ENCODE measurements at places on chromosomes 11 and 22. TPM values are rescaled to one million over a fixed set of nuclear protein-coding genes. Genes with fewer than 3 reads are reported as not detected.

DNA sequence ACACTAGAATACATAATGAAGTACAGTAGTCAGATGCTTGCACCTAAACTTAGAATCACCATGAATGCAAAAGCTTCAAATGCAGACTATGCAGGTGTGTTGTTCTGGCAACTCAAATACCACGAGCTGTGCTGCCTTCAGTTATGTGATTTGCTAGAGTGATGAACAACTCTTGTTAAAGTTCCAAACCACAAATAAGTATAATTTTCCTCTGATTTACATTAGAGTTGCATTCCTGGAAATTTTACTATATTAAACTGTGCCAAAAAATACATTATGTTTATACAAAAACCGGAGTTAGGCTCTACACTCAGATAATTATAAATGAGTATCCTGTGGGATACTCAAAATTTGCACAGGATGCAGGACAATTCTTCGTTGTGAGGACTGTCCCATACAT lies 3.0 kb downstream of the TMEM218 start:
- DNase-seq: no peak

DNA sequence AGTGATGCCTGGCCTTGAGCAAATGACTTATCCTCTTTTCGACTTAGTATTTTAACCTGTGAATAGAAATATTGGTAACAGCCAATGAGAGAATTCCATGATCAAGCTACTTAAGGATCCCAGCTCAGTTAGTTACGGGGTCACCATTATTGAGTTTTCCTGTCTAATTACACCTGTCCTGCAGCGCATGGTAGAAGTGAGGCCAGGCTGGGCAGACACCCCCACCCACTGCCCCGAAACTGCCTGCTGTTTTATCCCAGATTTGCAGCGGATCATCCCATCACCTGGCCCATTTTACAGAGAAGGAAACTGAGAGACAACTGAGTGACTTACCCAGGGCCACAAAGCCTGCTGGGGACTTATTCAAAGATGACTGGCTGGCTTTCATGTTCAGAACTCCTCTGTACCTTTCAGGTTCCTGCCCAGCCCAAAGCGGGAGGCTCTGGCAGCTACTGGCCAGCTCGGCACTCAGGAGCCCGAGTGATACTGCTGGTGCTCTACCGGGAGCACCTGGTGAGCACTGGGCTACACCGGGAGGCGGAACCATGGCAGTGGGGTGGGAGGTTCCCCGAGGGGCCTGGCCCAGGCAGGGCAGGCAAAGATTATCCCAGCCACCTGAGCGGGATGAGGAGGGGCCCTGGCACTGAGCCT lies 1.4 kb downstream of the MUS81 start:
- no peak for DNase-seq

- DNase-seq: no peak
Observed at GRCh38 chr11:27297616-27298015, 65.4 kb downstream of the CCDC34 start.

GRCh38 chr11:27949951-27950738 lies 157.8 kb downstream of the KIF18A start:
- DNase-seq: no peak

DNA sequence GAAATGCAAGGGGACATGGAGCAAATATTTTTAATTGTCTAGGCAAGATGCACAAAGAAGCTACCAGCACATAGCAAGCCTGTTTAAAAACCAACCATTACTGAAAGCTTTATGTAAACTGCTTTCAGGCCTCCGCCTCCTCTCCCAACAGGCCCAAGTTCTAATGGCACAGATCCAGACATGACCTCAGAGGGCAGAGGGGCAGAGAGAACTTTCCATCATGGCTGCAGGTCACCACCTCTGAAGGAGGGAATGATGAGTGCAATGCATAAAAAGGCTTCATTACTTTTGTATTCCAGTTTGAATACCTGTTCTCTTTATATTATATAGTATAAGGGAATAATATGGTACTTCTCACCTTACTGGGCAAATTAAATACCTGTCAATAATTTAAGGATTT lies 15.2 kb downstream of the DDX17 start:
- peak; percentile 67 for DNase-seq

DNA sequence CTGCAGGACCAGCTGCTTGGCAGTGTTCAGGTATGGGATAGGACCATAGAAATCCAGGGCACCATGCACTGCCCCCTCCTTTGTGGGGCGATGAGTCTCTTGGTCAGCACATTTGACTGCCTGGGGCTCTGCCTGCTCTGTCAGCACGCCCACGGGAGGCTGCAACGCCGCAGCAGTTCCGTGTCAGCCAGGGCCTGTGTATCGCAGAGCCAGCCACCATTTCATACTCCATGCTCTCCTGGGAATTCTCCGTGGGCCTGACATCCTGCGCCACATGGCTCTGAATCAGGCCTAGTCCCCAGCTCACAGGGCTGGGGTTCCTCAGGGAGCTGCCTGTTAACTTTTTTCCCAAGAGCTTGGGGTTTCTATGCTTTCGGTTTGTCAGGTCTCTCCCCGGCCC lies 16.9 kb upstream of the RELT start:
- DNase-seq: peak; percentile 65

- DNase-seq: no peak
Observed at GRCh38 chr11:532986-533585, 2.3 kb downstream of the HRAS start.

DNA sequence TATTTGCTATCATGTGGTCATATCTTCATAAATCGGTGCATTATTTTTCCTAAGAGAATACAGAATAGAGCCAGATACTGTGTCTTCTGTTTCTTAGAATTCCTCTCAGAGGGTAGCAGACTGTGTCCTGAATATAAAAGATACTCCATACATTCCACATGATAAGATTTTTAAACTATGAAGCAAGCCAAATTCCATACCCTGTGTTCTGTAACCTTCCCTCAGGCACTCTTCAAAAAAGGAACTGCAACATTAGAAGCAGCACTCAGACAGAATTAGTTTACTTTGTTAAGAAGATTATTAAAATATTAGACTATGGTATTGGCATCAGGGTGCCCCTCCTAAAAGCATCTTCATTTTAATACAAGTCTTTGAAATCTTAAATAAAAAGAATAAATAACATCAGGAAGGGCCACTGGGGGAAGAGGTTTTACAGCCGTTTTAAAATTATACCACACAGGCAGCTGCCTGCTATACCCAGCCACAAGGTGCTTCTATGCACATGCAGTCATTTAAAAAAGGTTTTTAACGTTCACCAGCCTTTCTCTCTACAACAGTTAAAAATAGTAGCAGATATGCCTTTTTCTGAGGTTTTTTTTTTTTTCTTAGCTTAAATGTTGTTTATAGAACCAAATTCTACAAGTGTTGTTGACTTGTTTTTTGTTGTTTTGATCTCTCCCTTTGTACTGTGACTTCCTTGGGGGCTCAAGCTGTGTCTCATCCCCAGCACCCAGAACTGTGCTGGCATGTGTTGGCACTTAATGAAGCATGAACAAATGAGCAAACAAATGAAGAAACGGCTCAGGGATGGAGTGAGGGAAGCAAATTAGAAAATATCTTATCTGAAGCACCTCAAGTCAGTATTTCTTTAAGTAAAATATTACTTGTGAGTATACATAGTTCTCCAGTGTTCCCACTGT lies 54.7 kb upstream of the CCDC89 start:
- DNase-seq: no peak

DNA sequence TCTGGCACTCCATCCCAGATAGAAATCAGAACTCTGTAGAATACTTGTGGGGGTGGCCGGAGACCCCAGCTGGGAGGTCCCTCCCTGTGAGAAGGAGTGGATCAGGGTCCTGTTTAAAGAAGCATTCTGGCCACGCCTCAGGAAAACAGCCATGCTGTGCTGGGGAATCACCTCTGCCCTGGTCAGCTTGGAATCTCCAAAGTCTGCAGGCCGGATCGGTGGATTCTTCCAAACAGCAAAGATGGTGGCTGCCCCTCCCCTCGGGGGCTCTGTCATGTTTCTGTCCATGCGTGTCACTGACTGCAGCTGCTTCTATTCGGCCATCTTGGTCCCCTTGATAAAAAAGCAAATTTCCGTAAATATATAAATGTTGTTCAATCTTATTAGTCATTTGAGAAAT lies 365.9 kb downstream of the JRKL start:
- no peak for DNase-seq

DNA sequence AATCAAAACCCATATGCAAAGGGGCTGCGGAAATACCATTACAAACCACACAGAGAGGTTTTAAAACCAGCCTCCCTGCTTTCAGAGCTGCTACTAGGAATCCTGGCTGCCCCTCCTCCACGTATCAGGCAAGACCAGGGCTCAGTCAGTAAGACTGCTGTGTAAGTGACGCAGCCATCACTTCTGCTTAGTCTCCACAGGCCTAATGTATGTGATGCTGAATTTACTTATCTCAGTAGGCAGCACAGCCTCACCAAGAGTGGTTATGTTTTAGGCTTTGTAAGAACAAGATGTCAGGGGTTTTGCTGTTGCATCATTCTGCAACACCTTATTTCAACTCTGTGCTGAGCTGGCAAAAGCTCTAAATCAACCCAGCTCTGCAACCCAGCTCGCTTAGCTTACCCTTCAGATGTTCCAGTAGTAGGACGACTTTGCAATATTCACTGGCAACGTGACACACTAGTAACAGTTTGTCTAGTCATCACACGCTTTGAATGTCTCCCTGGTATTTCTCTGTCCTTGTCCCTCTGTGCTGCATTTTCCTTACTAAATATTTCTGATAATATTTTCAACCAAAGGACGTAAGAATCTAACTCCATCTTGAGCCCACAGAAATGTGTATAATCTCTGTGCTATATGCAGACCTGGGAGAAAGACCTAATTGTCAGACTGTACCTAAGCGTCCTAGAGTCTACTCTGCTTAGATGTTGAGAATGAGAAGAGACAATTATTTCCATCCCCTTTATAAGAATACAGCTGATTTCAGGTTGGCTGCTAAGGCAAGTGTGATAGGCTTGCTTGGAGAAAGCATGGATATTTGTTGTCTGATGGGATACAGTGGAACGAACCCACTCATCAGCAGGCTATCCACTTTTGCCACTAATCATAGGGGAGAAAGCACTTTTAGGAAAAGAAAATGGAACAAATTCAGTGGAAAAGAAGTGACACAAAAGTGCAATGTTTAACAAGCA lies 72.2 kb downstream of the LARGE2 start:
- no peak for DNase-seq

GRCh38 chr11:100329352-100329751 lies 357.7 kb upstream of the ARHGAP42 start:
- no peak for DNase-seq

- no peak for DNase-seq
Observed at GRCh38 chr22:46432164-46433068, 96.9 kb downstream of the TRMU start.

GRCh38 chr22:22196018-22196533 lies 48.5 kb upstream of the VPREB1 start:
- no peak for DNase-seq

GRCh38 chr11:40290171-40290631 lies 1169.3 kb downstream of the LRRC4C start:
- DNase-seq: no peak

GRCh38 chr11:95725196-95725595 lies 64.4 kb downstream of the FAM76B start:
- DNase-seq: no peak

DNA sequence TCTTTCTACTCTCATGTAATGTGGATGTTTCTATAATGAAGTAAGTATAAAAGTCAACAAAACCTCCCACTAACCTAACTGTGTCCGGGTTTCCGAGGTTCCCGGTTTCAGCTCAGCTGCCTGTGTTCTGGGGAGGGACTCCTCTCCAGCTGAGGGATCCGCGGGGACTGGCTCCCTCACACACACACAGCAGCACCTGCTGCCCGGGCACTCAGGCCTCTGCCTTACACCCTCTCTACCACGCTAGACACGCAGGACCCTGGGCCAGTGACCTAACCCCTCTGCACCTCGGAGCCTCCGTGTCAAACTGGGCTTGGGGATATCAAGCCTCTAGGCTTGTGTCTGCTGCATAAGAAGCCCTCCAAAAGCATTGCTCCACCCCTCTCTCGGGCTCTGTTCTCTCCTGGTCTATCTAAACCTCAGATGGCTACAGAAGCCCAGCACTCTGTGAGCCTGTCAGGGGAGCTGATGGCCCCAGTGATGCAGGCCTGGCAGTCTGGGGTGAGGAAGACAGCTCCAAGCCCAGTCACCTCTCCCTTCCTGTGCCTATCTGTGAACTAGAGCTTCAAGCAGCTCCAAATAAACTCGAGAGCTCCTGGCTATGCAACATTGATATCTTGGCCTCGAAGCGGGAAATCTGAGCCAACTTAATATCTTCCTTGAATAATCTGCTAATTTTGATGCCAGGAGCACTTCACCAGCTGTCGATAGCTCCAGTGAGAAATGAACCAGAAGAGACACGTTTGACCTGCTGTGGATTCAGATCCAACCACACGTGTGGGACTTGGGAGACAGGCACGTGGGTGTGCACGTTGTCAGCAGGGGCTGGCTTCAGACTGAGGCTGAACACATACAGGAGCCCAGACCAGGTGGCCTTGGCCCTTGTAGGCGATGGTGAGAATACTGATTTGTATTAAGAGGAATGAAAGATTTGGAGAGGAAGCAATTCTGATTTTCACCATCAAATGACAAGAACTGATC lies 232.7 kb upstream of the B3GAT1 start:
- DNase-seq: no peak

DNA sequence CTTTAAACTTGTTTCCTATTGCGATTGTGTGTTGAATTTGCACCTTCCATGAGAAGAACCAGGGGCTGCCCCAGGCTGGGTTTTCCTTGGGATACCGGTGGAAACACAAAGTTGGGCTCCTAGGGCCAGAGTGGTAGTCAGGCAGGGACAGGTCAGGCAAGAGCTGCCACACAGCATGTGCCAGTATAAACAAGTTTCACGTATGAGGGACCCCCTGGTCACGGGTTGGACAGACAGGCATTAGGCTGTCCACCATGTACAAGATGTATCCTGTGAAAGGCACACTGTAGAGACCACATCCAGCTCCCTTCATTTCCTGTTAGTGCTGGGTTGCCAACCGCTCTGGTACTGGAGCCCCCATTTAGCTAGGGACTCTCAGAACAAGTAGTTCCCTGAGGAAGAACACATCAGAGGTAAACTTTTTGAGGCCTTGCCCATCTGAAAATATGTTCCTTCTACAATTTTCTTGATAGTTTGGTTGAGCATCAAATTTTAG lies 8.8 kb downstream of the UPB1 start:
- DNase-seq: no peak

Gene PRG3
- total RNA-seq: not detected

Gene SLC7A4
- 0.25 TPM for total RNA-seq

Gene TRIM48
- not detected for total RNA-seq

Gene TUBA8
- total RNA-seq: 253 TPM

Gene APOL6
- 4.8 TPM for total RNA-seq

Gene NTM
- 1.0 TPM for total RNA-seq

Gene PITPNB
- 60.0 TPM for total RNA-seq

Gene AGBL2
- 0.38 TPM for total RNA-seq

Gene NRXN2
- total RNA-seq: 0.71 TPM

Gene DDX17
- total RNA-seq: 228 TPM

Gene C11orf86
- total RNA-seq: not detected
